ENCODE measurements at places on chromosomes 3 and 15. TPM values are rescaled to one million over a fixed set of nuclear protein-coding genes. Genes with fewer than 3 reads are reported as not detected.

- peaks cover 7% of the 10 kb centered on the region for H3K36me3 ChIP-seq
- H3K4me3 ChIP-seq = no peak overlapping the region
- no peaks in the 10 kb centered on the region for H3K4me1 ChIP-seq
- H3K27ac ChIP-seq = no peak overlapping the region
- H3K27me3 ChIP-seq = no peaks in the 10 kb centered on the region
- no peak for DNase-seq
Observed at GRCh38 chr3:152031321-152031720, 157.9 kb downstream of the SUCNR1 start.

- H3K27ac ChIP-seq = no peak overlapping the region
- H3K27me3 ChIP-seq = no peaks in the 10 kb centered on the region
- H3K4me1 ChIP-seq = peaks cover 5% of the 10 kb centered on the region
- no peak for DNase-seq
- H3K36me3 ChIP-seq = no peaks in the 10 kb centered on the region
- H3K4me3 ChIP-seq = no peak overlapping the region
Observed at GRCh38 chr15:63367900-63368299, 13.7 kb downstream of the CA12 start.

DNA sequence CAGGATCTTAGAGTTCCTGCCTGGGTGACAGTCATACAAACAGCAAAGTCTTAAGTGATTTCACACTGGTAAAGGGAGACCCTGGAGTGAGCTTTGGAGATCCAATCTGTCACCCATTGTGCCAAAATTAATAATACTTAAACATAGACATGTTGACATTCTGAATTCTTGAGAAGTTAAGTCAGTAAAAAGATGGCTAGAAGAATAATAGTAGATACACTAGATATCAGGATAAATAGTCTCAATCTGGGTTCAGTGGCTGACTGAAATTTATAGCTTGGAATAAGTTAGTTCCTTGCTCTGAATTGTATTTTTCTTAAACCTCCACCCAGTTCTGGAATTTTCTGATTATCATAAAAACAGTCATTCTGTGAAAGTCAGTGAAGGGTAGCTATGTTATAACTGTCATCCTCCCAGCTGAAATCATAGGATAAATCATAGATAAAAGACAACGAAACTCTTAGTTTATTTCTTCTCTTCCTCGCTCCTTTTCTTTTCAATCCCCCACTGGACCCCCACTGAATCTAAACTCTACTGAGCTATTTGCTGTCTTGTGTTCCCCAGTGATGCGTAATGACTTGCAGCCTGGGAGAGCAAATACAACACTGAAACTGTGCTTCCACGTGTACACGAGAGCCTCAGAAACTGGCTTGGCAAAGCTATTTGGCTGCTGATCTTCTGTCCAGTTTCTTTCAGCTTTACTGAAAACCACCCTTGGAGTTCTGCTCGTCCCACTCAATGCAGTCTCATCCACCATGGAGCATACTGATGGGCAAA is 175.4 kb upstream of the TP63 start:
- no peak overlapping the region for H3K4me3 ChIP-seq
- no peak for DNase-seq
- H3K4me1 ChIP-seq = no peaks in the 10 kb centered on the region
- no peak overlapping the region for H3K27ac ChIP-seq
- no peaks in the 10 kb centered on the region for H3K27me3 ChIP-seq
- H3K36me3 ChIP-seq = no peaks in the 10 kb centered on the region

GRCh38 chr3:112858410-112859069 is 11.9 kb upstream of the CD200R1L start:
- no peaks in the 10 kb centered on the region for H3K27me3 ChIP-seq
- H3K4me1 ChIP-seq = no peaks in the 10 kb centered on the region
- no peak overlapping the region for H3K27ac ChIP-seq
- H3K4me3 ChIP-seq = no peak overlapping the region
- H3K36me3 ChIP-seq = peaks cover 5% of the 10 kb centered on the region
- DNase-seq = no peak

DNA sequence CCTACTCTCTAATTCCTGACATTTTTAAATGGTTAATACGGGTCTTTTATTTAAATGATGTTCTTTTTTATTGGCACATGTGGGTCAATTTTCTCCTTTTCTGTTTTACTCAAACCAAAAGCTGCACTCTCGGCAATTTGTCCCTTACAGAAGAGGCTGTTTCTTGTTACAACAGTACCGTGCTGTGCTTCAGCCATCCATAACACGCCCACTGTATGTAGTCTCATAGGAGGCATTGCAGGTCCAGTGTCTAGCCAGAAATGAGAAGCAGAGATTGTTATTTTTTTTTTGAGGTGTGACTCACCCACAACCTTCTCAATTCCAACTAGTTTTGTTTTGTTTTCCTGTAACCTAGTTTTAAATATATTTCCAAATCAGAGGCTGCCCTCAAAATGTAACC is 164.6 kb downstream of the GMNC start:
- H3K4me3 ChIP-seq = no peak overlapping the region
- H3K27ac ChIP-seq = no peak overlapping the region
- no peak for DNase-seq
- no peaks in the 10 kb centered on the region for H3K4me1 ChIP-seq
- no peaks in the 10 kb centered on the region for H3K36me3 ChIP-seq

ASB14 gene
- total RNA-seq = not detected

DNA sequence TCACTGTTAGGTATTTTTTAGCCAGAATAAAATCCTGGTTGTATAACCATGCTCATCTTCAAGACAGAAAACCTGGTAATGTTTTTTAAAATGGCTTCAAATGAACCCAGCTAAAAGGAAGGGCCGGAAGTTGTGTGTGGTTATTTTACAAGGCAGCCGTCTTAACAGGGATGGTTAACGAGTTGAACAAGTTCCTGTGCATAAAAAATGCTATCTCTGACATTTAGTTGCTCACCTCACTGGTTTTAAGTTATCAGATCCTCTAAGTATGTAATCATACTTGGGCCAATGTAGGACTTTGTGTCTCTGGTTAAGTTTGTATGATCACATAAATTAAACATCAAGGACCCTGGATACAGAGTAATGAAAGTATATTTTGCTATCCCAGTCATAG is 2.1 kb downstream of the ATP11B start:
- no peaks in the 10 kb centered on the region for H3K27me3 ChIP-seq
- no peaks in the 10 kb centered on the region for H3K36me3 ChIP-seq
- H3K4me1 ChIP-seq = no peaks in the 10 kb centered on the region
- H3K27ac ChIP-seq = no peak overlapping the region
- DNase-seq = no peak

- H3K4me3 ChIP-seq = no peak overlapping the region
- no peak for DNase-seq
- H3K4me1 ChIP-seq = no peaks in the 10 kb centered on the region
Observed at GRCh38 chr15:48477795-48478360, 146.6 kb downstream of the DUT start.

- DNase-seq = no peak
- no peaks in the 10 kb centered on the region for H3K4me1 ChIP-seq
- no peaks in the 10 kb centered on the region for H3K36me3 ChIP-seq
- no peak overlapping the region for H3K4me3 ChIP-seq
- H3K27ac ChIP-seq = no peak overlapping the region
Observed at GRCh38 chr3:31370681-31371080, 162.0 kb upstream of the STT3B start.

DNA sequence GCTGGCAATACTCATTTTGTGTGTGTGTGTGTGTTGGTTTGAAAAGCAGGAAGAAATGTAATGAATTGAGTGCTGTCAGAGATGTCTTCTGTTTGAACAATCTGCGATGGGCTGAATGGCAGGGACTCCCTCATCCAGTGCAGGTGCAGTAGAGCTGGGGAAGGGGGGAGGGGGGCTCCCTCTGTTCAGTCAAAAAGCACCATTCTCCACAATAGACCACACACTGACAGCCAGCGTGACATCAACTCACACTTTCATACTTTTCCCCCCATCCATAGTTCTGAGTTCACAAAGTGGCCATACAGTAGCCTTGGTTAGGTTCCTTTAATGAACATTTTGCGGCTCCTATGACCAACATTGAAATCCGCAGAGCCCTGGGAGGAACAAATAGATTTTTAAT is 10.4 kb downstream of the SOX2 start:
- no peak overlapping the region for H3K27ac ChIP-seq
- peaks cover 20% of the 10 kb centered on the region for H3K4me1 ChIP-seq
- no peak overlapping the region for H3K4me3 ChIP-seq
- no peak for DNase-seq
- peaks cover 49% of the 10 kb centered on the region for H3K36me3 ChIP-seq

DNA sequence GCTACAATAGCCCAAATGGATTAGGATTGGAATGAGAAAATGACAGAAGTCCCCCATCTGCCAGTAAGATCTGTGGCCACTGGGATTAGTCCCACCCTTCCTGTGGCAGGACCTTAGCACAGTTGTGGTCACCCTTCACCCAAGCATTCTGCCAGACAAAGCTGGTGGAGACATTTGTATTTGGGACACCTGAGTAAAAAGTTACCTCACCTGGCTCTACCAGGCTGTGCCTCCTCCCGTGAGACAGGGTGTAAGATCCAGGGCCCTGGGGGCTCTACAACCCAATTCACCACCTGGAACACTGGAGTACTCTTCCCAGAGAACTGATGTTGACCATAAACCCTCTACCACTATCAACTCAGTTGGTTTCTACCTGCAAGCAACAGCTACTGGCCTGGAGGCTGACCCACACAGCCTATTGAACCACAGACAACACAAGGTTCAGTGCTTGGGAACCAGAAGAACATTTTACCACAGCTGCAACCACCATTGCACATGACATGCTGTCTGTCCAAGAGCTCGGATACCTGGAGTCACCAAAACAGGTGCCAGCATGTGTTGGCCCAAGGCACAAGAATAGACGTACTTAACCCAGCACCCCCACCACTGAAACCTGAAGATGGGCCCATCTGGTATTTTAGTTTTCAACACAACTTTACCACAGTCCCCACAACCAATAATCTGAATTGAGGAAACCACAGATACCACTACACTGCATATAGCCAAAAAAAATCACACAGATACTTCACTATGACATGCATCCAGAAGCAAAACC is 1686.7 kb downstream of the SI start:
- no peaks in the 10 kb centered on the region for H3K27me3 ChIP-seq
- H3K4me1 ChIP-seq = no peaks in the 10 kb centered on the region
- no peak for DNase-seq
- H3K27ac ChIP-seq = no peak overlapping the region
- H3K36me3 ChIP-seq = no peaks in the 10 kb centered on the region

DNA sequence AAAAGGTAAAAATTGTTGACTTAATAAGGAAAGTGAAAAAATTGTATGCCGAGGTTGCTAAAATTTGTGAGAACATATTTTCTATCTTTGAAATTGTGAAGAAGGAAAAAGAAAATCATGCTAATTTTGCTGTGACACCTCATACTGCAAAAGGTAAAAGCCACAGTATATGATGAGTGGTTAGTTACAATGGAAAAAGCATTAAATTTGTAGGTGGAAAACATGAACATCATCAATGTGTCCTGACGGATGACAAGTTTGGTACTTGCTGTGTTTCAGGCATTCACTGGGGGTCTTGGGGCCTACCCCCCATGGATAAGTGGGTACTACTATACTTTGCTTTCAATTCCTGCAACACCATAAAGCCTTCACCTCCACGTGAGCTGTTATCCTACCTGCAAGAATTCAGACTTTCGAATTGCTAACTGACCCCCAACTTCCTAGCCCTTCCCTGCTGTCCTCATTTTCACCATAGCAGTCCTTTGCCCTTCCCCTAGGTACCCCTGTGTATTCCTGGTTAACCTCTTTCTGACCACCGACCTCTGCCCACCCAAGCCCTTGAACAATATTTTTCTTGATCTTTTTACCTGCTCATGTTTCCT is 62.4 kb downstream of the RAB7A start:
- H3K27ac ChIP-seq = no peak overlapping the region
- H3K36me3 ChIP-seq = no peaks in the 10 kb centered on the region
- no peaks in the 10 kb centered on the region for H3K4me1 ChIP-seq
- H3K27me3 ChIP-seq = no peaks in the 10 kb centered on the region
- H3K4me3 ChIP-seq = no peak overlapping the region

GRCh38 chr15:68256675-68257450 is 20.7 kb upstream of the FEM1B start:
- no peak overlapping the region for H3K27ac ChIP-seq
- peaks cover 5% of the 10 kb centered on the region for H3K4me1 ChIP-seq
- peak overlapping the region; percentile 75 for H3K4me3 ChIP-seq
- H3K27me3 ChIP-seq = no peaks in the 10 kb centered on the region
- peak; percentile 96 for DNase-seq

GRCh38 chr15:35669021-35669420 is 123.1 kb upstream of the DPH6 start:
- H3K27me3 ChIP-seq = no peaks in the 10 kb centered on the region
- H3K36me3 ChIP-seq = no peaks in the 10 kb centered on the region
- H3K4me3 ChIP-seq = no peak overlapping the region
- DNase-seq = peak; percentile 39
- peaks cover 3% of the 10 kb centered on the region for H3K4me1 ChIP-seq
- H3K27ac ChIP-seq = peak overlapping the region; percentile 42

DNA sequence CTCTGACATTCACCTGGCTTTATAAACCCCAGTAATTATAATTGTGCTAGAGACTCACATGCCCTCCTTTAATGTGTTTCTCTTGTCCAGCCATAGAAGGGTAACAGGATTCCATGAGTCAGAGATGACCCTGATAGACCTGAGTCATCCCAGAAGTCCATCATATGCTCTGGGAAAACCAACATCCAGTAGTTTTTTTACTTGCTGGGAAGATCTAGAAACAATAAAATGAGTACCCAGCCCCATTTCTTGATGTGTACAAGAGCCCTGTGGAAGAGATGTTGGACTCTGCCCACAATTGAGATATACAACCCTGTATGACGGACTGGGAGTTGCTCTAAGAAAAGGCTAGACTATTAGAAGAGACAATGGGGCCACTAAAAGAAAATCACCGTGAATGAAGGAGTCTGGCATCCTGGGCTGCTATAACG is 22.4 kb upstream of the THUMPD3 start:
- H3K36me3 ChIP-seq = no peaks in the 10 kb centered on the region
- no peak overlapping the region for H3K27ac ChIP-seq
- no peaks in the 10 kb centered on the region for H3K27me3 ChIP-seq
- no peaks in the 10 kb centered on the region for H3K4me1 ChIP-seq
- no peak for DNase-seq

NOX5 gene
- total RNA-seq = not detected

SUCLG2 gene
- total RNA-seq = 38.1 TPM

GRCh38 chr15:52262364-52262763 is 33.2 kb downstream of the MYO5C start:
- H3K27me3 ChIP-seq = no peaks in the 10 kb centered on the region
- DNase-seq = no peak
- H3K4me3 ChIP-seq = no peak overlapping the region
- peak overlapping the region; percentile 88 for H3K27ac ChIP-seq
- peaks cover 12% of the 10 kb centered on the region for H3K4me1 ChIP-seq

- no peak for DNase-seq
- no peaks in the 10 kb centered on the region for H3K4me1 ChIP-seq
- no peak overlapping the region for H3K4me3 ChIP-seq
- H3K27me3 ChIP-seq = no peaks in the 10 kb centered on the region
Observed at GRCh38 chr3:139378587-139379241, 10.7 kb downstream of the COPB2 start.

SEMA3G gene
- total RNA-seq = 2.4 TPM
